Camera-type eye (tissue), 1 donor: ENCODE measurements at places on chromosomes 5 and 9. TPM values are rescaled to one million over a fixed set of nuclear protein-coding genes. Genes with fewer than 3 reads are reported as not detected.

Gene CCL28
- total RNA-seq = 13.4 TPM

Gene GPR151
- total RNA-seq = not detected

Gene ORM2
- total RNA-seq = not detected

Gene NHP2
- total RNA-seq = 109 TPM
